ENCODE measurements at places on chromosomes 11 and 22.
A peak's percentile ranks its signal among the peaks of the same experiment; 100 is the strongest.

GRCh38 chr11:94077552-94078293, 50.9 kb upstream of the PANX1 start:
- no peak for DNase-seq

GRCh38 chr11:54558407-54558806, 45.4 kb downstream of the OR4C46 start:
- DNase-seq, result no peak

DNA sequence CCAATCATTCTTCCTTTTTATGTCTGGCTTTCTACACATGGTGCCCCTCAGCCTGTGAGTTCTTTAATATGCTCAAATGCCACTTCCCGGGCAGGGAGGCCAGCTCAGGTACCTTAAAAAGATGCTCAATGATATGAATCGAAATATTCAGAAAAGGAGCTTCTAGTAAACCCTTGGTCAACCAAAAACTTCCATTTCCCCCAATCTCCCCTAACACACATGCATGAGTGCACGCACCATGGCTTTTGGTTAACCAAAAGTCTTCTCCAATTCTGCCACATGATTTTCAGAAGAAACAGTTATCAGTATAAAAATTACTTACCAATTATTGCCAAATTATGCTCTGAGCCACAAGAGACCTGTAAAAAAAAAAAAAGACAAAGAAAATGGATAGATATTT, 135.0 kb downstream of the SERGEF start:
- DNase-seq, result no peak

GRCh38 chr11:10982704-10983510, 125.1 kb upstream of the ZBED5 start:
- DNase-seq, result no peak

- no peak for DNase-seq
Measured at GRCh38 chr11:120270386-120270785, 30.4 kb downstream of the POU2F3 start.

DNA sequence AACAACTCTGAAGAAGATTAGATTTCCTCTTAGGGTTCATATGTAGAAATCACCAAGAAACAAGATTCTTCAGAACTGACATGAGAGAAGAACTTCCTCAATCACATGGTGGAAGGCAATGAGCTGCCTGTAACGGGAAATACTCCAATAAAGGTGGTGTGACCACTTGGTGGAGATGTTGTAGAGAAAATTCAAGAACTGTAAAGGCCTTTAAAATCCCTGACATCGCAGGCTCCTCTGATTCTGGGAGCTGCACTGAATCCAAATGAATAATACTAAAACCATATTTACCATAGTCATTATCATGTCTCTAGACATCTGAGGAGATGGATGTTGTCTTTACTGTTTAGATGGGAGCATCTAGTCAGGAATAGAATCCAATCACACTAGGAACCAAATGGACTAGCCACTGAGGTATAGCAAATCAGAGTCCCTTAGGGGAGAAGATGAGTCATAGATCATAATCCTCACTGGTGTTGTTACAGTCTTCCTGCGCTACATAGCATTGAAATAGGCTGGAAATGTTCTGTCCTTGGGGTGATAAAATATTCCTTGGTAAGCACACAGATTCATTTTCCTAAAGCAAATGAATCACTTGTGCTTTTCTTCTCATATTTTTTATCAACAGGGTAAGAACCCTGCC, 321.6 kb upstream of the TENM4 start:
- DNase-seq, result no peak

DNA sequence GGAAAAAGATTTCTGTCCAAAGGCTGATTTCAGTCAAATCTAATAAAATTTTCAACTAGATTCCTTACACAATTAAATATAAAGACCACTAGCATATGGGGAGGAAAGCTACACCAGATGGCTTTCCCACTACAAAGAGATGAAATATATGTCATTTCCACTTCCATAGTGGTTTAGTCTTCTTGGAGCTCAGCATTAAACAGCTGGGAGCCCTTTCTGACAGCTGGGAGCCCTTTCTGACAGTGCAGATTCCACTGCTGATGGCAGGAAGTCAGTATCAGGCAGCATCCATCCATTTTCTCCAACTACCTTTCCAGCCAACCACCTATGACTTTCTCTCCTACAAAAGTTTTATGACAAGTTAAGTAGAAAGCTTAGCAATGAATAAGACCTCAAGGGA, 177.9 kb downstream of the RRAS2 start:
- DNase-seq, result no peak

GRCh38 chr11:80473562-80473961, 1032.7 kb upstream of the TENM4 start:
- DNase-seq, result no peak

DNA sequence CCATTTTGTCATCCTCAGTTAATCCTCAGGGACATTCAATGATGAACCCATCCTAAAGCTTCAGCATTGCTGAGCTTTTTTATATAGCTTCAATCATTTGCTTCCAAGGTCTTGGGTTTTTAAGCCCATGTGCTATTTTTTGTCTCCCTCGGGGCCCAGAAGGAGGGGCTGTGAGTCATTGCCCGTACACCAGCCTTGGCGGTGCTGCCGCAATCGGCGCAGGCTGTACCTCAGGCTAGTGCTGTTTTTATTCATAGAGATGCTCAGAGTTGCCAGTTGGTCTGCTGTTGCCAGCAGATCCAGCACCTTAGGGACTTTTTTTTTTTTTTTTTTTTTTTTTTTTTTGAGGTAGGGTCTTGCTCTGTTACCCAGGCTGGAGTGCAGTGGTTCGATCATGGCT, 35.5 kb downstream of the ACO2 start:
- DNase-seq, result no peak

DNA sequence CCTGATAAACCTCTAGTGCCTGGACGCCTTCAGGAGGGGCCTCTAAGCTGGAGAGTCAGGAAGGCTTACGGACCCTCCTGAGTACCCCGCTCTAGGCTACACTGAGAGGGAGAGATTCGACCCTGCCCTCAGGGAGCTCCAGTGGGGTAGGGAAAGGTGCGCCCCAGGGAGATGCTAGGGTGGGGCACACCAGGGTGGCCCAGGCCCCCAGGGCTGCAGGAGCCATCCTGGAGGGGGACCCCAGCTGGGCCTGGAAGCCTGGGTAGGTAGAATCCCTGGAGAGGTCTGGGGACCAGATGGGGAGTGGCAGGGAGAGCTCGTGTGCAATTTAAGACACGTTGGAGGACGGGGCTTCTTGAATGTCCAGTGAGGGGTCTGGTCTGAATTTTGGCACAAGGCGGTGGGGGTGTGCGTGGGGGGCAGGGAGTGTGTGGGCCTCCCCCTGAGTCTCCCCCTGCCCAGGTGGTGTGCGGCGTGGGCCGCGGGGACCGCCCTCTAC, 4.7 kb downstream of the CARNS1 start:
- DNase-seq, result no peak

DNA sequence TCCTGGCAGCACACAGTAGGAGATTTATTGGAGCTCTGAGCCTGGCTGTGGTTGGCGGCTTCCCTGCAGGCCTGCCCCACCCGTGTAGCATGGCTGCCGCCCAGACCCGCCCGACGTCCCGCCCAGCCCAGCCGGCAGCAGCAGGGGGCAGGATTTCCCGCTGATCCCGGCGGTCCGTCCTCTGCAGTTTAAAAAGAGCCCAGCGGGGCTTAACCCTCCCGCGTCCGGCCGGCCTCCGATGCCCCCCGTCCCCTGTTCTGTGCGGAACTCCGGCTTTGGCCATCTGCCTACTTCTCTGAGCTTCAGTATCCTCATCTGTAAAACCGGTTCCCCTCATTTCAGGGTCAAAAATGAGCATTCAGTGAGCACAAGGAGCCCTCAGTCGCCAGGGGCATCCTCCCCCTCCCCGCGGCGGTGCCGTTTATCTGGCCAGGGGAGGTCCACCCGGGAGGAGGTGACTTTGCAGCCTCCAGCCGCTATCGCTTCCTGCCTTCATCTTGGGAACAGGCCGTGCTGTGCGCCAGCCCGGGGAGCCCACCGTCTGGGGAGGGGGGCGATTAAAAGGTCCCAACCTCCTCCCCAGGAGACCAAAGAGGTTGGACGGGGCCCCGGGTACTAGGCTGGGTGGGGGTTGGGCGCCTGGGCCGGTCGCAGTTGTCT, at the start of gene GAS2L1:
Gene GAS2L1 (plus strand): TSS at position 476 of the 660 bp plus-strand sequence. CDS start 1,456 bp downstream, outside the sequence.
- peak; percentile 64 for DNase-seq

- no peak for DNase-seq
Measured at GRCh38 chr11:34203377-34203871, 98.0 kb downstream of the NAT10 start.

DNA sequence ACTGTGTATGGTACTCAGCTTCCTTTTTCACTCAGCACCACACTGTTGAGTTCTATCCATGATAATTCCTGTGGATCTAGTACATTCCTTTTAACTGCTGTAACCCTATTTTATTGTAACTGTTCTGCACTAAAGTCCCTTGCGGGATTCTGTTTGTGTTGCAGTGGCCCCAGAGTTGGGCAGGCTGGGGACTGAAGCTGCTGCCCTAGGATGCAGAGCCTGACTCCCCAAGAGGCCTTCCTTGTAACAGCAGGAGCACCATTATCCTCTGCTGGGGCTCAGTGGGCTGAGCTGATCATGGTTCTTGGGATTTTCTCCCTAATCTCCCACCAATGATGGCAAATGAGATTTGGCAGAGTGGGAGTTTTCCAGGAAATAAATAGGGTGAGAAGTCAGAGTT, 77.7 kb downstream of the CABIN1 start:
- no peak for DNase-seq

- DNase-seq, result no peak
Measured at GRCh38 chr22:50524676-50525103, 708 bp downstream of the SCO2 start.
